ENCODE measurements at places on chromosomes 7 and 10.

DNA sequence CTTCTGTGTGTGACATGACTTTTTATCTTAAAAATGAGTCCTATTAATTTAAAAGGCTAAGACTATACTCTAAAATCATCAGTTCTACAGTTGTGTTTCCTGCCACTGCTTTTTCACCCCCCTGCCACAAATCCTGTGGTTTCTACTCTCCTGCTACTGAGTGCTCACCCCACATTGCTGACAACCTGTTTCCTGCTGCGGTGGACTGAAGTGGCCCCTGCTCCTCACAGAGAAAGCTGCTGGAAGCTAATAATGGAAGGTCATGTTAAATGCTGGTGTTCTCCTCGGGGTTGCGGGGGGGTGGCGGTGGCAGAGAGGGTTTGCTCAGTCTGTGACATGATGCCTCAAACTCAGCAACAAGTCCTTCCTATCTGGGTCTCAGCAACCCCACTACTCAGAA, 113.2 kb upstream of the INHBA start:
- DNase-seq, result no peak

- DNase-seq, result no peak
These were observed 44.8 kb downstream of the ADCYAP1R1 start for GRCh38 chr7:31096877-31097258.

- DNase-seq, result no peak
These were observed 112.9 kb downstream of the PODXL start for GRCh38 chr7:131443496-131443895.

DNA sequence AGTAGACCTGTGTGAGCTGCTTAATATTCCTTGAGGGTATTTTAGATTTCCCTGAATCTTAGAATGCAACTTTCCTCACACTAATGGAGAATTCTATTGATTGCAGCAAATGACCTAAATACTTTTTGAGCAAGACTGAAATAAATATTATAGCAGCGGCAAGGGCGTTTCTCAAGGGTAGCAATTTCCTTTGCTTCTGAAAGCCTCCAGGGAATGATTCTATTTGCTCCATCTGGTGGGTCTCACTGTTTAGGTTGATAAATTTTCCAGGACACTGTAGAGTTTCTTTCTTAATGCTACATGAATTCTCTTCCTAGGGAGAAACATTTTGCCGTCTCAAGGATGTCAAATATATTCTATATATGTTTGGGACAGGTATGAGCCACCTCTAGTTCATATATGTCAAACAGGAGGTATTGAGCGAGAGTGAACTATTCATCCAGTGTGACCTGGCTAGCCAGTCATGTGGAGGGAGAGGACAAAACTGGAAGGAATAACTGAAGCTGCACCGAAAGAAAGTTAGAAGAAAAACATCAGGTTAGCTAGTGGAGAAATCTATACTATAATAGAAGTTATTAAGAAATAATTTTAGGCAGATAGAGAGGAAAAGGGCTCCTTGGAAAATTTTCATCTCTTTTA, 57.9 kb upstream of the FZD8 start:
- DNase-seq, result no peak

GRCh38 chr10:14560791-14561765, 213.6 kb downstream of the FAM107B start:
- no peak for DNase-seq

DNA sequence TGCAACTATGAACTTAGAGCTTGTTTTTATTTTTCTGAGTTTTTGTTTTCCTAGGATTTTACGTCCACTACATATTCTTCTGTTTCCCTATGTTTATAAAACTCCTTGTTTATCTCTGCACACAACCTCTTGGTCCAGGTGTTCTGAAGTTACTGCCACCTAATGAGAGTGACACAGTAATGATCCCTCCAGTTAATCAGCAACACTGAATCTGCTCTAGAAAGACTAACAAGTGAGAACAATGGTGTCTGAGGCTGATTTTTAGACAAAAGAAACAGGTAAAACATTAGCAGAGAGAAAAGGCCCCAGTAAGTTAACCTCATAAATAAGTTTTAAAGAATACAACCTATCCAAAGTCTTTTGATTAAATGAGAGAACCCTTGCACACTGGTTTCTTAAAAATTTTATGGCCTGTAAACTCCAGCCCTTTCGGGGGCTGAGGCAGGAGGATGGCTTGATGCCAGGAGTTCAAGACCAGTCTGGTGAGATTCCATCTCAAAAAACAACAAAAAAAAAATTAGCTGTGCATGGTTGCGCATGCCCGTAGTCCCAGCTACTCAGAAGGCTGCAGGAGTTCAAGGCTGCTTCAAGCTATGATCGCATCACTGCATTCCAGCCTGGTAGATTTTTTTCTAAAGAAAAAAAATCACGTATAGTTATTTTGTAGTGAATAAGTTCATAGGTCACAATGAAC, 397.6 kb downstream of the MAGI2 start:
- DNase-seq, result no peak

- no peak for DNase-seq
These were observed 8.1 kb downstream of the PRPS1L1 start for GRCh38 chr7:18019555-18019954.

DNA sequence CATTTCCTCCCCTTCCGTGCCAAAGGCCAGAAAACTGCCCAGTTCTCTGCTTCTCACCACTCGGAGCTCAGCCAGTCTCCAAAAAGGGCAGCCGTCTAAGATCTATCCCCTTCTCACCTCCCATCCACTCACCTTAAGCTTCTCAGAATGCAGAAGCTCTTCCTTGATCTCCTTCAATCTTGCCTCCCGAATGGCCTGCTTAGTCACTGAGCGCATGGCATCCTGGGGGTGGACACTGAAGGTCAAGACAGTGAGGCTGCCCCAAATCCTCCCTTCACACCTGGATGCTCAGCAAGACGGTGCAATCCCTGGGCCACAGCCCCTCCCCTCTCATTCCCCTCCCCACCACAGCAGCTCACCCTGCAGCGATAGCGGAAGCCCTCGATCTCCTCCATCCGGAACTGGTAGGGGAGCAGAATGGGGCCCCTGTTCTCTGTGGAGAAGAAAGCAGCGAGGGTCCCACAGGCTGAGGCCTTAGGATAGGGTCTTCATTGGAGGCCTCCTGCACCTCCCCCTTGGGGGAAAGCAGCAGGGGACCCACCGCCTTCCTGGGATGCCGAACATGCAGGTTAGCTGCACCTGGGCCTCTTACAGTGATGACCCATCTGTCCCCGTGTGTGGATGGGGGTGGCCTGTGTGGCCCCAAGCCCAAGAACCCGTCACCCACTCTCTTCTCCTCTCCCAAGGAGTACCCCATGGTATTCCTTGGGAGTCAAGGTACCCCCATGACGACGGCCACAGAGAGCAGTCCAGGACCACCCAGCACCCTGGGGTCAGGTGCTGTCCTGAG, 4.7 kb downstream of the DDX56 start:
- no peak for DNase-seq

GRCh38 chr7:95863-96260, 96.5 kb upstream of the FAM20C start:
- DNase-seq, result no peak

- no peak for DNase-seq
These were observed 47.8 kb upstream of the GDF10 start for GRCh38 chr10:47252093-47252780.

GRCh38 chr7:94980418-94981142, 73.2 kb downstream of the PPP1R9A start:
- DNase-seq, result no peak

- no peak for DNase-seq
These were observed 278.3 kb downstream of the HGF start for GRCh38 chr7:81491573-81491972.

DNA sequence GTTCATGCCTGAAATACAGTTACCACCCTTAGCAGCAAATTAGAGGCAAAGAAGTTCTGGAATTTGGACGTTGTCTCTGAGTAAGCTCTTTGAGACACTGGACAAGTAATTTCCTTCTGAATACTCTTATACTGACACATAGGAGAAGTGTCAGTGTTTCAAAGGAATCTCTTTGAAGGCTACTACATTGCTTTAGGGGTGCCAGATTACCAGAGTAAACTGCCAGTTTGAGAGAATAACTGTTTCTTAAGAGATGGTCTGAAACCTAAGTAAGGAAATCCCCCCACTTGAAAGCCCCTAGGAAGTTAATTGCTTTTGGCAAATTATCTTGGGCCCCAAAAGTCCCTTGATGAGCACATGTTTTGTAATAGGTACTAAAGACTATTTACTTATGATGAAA, 3.4 kb downstream of the FAS start:
- no peak for DNase-seq

DNA sequence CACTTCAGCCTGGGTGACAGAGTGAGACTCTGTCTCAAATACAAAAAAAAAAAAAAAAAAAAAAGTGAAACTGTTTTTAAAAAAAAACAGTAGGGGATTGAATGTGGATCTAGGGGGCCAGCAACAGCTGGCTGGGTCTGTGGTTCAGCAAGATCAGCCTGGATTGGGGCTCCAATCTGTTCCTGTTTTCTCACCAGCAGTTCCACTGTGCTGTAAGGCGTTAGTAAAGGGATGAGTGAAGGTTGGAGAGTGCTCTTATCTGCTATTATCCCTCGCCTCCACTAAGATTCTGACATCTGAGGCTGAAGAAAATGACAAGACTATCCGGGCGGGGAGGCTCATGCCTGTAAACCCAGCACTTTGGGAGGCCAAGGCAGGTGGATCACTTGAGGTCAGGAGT, 41.6 kb upstream of the GTF2IRD1 start:
- no peak for DNase-seq

DNA sequence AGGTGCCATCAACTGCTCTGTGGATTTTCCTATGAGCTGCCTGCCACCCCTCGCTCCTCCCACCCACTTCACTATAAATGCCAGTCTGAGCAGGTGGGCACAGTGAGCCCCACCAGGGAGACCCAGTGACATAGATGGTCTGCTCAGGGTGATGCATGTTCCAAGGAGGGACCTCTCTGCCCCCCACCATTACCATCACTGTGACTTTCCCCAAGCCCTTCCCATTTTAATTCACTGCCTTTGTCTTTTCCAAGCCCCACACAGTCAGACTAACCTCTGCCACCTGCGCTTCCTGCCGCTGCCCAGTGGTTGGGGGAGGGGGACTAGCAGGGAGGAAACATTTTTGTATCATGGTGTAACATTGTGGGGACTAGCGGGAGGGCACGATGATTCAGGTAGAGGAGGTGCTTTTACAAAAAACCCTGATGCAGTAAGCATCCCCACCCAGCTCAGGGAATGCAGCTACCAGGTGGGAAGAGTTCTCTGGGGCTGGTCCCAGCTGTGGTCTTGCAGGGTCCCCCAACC, 24.6 kb downstream of the PRSS2 start:
- peak; percentile 42 for DNase-seq

DNA sequence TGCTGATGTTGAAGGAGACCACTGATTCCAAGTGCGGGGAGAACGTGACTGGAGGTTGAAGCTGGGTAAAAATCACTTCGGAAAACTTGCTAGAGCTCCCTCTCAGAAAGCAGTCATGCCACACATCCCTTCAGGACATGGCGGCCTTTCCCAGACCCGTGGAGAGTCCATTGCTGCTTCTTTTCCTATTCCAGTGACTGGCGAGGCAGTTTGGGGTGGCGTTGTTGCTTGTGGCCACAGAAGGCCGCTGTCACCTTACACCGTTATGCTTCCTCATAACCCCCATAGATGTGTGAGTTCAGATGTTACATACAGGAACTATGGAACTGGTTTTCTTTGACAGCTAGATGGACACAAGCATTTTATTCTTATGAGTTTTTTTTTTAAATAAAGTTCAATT, 235.6 kb upstream of the POM121L12 start:
- DNase-seq, result no peak

- DNase-seq, result no peak
These were observed 106.3 kb downstream of the C10orf105 start for GRCh38 chr10:71613261-71613777.

DNA sequence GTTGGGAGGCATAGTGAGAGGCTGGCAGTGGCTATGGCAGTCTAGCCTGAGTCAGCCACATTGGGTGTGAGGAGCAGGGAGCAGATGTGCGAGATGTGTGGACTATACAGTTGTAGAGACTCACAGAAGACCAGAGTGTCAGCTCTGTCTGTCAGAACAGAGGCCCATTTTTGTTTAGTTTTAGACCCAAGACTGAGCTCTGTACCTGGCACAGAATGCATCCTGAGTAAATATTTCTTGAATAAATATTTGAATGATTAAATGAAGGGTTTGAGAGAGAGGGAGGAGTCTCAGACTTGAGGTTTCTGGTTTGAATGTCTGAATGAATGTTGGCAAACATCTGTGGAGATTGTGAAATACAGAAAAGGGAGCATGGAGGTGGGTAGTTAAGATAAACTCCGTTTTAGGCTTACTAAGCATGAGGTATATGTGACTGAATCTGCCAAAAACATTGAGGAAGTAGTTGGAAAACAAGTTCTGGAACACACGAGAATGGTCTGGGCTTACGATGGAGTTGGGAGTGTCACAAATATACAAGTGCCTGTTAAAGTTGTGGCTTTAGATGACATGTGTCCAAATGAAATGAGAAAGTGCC, 3.6 kb downstream of the SEC23IP start:
- DNase-seq, result no peak

GRCh38 chr10:22010539-22010938, 7.0 kb upstream of the DNAJC1 start:
- no peak for DNase-seq

DNA sequence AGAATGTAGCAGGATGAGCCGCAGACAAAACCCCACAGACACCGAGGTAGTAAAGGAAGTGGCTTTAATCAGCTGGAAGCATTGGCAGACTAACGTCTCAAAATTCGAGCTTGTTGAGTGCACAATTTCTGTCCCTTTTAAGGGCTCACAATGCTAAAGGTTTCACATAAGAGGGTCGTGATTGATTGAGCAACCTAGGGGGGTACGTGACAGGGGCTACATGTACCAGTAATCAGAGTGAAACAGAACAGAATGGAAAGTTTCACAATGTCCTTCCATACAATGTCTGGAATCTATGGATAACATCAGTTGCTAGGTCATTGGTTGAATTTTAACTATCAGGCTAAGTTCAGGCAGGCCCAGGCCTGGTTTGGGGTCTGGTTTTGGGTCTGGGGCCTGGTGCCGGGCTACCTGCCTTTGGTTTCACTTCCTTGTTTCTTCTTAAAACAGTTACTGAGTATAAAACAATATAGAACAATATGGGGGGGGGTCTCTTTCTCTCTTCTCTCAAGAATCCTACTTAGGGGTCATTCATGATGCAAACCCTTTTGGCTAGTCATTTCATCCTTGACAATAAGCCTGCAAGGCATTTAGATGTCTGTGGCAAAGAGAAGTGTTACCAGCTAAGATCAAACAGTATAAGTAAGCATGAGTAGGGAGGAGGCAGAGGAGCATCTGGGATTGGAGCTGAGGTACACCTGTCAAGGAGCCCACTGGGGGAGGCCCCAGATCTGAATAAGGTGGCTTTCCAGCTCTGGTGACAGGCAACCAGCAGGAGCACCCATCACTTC, 364.1 kb downstream of the TNS3 start:
- DNase-seq, result no peak

- DNase-seq, result no peak
These were observed 429.9 kb downstream of the SORCS3 start for GRCh38 chr10:105070952-105071351.

GRCh38 chr10:124703778-124704427, 40.3 kb downstream of the FAM53B start:
- no peak for DNase-seq

DNA sequence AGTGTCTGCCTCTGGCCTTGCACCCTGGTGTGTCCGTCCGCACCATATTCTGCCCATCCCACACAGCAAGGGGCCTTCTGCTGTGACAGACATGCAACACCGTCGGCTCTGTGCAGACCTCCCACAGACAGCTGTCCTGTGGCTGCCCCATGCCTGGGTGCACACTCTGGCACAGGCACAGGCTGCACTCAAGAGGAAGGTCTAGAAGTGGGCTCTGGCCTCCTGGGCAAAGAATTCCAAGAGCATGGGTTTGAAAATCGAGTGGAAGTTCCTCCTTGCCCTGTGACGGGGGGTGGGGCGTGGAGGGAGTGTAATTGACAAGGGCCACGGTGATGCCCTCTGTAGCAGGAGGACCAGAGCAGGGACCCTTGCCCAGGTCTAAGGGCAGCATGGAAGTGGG, 4.3 kb upstream of the LOXL4 start:
- DNase-seq, result no peak

Data from stimulated activated CD4-positive, alpha-beta T cell treated with anti-CD3 and anti-CD28 coated beads, TNF-alpha, amount 100 ng/mL, for 1 hour (primary cell).